ENCODE measurements at places on chromosomes 7 and 10.
A peak's percentile ranks its signal among the peaks of the same experiment; 100 is the strongest.

DNA sequence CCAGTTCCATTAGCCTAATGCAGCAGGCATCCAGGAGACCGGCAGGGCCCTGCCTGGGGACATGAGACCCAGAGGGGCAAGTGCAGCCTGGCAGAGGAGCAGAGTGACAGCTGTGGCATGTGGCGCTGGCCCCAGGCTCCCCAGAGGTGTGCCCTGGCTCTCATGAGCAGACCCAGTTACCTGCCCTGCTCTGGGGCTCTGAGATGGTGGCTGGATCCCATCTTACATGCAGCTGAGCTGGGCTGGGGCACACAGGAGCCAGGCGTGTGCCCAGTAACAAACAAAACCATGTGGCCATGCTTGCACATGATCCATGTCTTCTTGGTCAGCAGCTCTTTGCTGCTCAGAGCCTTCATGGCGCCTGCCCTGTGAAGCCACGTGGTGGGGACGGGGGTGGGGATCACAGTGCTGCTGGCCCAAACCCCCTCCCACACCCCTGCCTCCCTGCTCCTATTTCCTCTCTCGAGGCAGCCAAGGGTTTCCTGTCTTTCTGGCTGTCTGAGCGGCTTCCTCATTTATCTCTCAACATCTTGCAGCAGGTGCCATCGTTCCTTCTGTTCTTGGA is 40.3 kb upstream of the GTF2I start:
- DNase-seq: no peak

- no peak for DNase-seq
Observed at GRCh38 chr10:22825841-22826240, 102.0 kb upstream of the ARMC3 start.

GRCh38 chr7:74606101-74606908 is 51.2 kb upstream of the GTF2I start:
- DNase-seq: peak; percentile 23

- no peak for DNase-seq
Observed at GRCh38 chr10:11110539-11110938, 92.9 kb downstream of the CELF2 start.

- DNase-seq: no peak
Observed at GRCh38 chr7:6262221-6262620, 10.2 kb downstream of the CYTH3 start.

- no peak for DNase-seq
Observed at GRCh38 chr10:3879073-3879472, 94.1 kb upstream of the KLF6 start.

DNA sequence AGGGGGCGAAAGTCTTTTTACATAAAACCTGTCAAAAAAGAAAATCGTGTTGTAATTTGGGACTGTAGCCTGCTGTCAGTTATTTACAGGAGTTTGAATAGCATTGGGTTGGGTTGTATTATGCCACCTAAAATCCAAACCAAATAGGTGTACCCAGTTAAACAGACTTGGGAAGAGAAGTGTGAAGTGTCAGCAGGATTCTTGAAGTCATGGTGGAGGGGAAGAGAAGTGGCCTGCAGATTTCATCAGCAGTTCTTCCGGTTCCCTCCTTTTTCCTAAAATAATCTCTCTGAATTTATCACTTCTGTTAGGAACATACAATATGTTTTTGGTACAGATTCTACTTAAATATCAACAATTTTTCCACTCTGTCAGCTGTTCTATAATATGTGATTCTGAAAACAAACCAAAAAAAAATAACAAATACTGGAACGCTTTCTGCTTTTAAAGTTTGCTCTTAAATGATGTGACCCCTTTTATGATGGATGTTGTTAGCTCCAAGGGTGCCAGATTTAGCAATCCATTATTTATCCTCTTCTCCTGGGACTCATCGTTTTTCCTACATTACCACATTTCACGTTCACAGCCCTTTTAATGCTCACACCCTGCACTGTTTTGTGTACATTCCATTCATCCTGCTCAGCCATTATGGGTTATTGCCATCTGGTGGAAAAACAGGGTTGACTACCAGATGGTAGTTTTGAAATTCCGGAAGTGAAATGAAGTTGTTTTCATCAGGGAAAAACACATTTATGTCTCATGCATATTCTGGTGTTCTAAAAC is 18.7 kb upstream of the ARHGAP12 start:
- no peak for DNase-seq

DNA sequence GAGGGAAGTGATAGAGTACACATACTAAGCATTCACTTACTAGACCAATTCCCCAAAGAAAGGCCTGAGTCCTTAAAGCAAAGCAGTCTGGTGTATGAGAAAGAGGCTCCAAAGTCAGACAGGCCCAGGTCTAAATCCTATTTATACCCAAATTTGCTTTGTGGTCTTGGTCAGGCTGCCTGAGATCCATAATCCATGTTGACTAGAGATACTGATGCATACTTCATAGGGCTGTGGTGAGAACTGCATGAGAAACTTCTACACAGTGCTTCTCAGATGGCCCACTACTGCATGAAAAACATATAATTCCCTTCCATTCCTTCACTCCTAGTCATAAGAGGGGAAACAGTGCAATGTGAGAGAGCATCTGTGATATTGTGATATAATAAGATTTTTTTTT is 81.6 kb upstream of the SP4 start:
- no peak for DNase-seq

DNA sequence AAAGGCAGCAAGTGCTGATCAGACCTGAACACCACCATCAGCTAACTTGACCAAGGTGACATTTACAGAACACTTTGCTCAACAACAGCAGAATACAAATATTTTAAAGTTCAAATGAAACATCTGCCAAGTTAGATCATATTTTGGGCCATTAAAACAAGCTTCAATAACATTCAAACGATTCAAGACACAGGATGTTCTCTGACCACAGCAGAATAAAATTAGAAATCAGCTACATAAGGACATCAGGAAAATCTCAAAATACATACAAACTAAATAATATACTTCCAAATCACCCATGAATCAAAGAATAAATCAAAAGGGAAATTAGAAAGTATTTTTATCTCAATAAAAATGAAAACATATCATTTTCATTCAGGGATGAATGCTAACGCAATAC is 173.0 kb downstream of the PKD1L1 start:
- no peak for DNase-seq

DNA sequence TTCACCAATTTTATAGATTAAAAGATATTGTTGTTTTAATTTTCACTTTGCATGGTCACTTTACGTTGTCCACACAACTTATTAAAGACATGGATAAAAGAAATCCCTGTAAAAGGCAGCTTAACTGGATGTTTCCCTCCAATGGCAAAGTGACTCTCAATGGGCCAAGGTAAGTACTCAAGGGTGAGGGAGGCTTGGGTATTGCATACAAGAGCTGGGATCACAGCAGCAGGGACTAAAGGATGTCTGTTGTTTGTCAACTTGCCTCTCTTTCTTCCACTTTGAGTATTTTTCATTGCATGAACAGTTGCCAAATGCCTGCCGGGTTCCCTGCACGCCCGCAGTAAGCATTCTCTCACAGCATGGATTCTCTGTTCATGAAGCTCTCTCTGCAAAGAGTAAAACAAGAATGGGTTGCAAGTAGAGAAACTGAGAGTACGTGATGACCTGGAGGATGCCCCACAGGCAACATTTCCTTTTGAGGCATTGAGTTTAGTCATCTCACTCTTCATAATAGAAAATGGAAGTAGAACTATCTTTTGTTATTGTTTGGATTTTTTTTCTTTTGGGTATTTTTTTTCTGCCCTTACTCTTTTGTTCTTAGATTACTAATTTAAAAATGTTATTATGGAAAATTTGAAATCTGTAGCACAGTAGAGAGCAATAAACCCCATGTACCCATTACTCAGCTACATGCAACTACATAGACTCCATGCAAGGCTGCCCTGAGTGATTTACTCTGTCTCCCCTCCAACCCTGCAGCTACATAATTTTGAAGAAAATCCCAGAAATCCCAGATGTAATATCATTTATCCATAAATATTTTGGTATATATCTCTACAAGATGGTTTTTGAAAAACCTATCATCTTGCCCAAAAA is 26.3 kb downstream of the GPR141 start:
- no peak for DNase-seq

DNA sequence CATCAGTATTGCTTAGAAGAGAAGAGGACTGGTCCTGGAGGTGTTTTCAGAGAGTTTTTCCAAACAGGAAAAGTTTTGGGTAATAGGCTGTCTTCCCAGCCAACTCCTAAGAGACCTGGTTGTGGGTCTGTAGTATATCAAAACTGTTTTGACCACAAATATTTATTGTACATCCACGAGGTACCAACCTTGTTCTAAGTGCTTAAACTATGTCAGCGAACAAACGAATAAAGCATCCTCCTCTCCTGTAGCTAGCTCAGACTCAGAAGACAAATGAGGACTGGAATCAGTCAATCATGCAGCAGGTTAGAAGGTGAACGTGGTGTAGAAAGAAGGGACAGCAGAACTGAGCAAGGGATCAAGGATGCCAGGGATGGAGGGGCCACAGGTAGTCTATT is 61.6 kb upstream of the MKI67 start:
- DNase-seq: no peak

- DNase-seq: no peak
Observed at GRCh38 chr7:121352323-121352722, 23.5 kb downstream of the WNT16 start.

DNA sequence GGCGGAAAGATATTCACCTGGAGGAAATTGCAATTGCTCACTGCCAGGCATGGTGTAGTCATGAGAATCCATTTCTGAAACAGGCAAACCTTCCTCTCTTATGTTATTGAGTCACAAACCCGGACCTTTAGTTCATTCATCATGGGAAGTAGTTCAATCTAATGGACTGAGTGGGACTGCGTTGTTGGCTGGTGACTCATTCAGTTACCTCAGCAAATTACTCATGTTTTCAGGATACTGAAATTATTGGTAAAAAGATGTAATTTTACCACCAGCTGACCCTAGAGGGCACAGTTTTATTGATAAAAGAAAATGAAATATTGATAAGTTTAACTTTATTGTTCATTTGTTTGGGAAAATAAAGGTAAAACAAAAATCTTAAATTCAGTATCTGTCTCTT is 1194.4 kb upstream of the SORCS1 start:
- no peak for DNase-seq

DNA sequence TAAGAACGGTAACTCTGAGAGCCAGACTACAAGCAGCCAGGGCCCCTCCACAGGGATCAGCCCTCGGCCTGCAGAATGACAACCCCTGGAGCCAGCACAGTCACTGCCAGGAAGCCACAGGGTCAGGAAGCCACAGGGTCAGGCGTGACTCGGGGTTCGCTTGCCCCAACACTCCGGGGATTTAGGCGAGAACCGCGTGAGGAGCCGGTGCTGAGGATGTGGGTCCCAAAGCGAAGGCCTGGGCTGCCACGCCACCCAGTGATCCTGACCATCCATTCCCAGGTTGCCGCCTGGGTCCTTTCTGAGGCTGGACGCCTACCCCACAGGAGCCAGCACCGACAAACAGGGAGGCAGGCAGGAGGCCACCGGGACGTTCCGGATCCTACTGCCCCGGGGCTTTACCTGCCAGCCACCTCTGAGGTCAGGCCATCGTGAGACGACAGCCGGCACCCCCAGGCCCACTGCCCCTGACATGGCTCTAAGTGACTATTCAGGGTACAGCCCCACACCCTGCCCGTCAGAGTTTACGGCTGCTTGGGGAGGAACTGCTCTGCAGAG is 228.6 kb downstream of the ELFN1 start:
- DNase-seq: no peak

DNA sequence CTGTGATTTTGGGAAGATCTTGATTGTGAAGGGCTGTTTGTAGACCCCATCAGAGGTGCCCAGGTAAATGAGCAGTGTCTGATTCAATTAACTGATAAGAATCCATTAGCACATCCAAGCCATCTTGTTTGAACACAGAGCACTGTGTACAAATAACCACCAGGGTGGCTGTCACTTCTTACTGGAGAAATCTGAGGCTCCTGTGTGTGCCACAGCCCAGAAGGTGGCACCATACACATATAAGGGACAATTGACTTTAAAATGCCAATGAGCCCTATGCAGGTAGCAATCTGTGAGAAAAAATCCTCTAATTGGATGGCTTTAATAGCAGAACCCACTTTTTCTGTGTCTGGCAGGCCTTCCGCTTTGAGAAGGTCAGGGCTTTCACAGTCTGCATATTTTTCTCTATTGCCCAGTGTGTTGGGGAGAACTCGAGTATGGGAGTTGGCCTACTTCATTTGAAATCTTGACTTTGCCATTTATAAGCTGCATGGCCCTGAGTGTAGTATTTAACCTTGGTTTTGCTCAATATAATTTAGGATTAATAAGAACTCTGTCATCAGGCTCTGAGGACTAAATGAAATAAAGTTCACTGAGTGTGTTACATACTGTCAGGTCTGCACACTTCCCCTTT is 517.4 kb downstream of the CCSER2 start:
- no peak for DNase-seq

- no peak for DNase-seq
Observed at GRCh38 chr10:114518401-114519305, 114.4 kb upstream of the AFAP1L2 start.

- no peak for DNase-seq
Observed at GRCh38 chr10:2121929-2122328, 384.6 kb upstream of the ADARB2 start.

- DNase-seq: no peak
Observed at GRCh38 chr7:70634610-70635068, 497.3 kb upstream of the GALNT17 start.

DNA sequence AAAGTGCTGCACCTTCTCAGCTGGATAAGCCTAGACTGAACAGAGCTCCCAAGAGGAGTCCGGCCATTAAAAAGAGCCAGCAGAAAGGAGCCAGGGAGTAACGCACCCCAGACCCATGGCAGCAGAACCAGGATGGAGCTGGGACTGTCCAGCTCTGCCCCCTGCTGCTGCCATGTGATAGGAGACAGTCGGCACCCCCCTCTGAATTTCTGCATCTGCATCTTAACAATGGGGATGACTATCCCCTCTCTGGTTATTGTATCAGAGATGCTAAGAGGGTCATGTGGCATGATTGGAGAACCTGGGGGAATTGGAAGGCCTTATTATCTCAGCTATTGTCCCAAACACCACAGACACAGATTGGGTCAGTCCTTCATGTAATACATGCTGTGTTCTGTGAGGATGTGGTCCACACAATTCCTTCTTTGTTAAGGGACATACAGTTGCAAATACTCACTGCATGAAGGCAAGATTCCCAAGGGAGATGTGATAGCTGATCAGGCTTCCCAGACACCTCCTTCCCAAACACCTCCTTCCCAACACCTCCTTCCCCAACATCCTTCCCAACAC is 29.3 kb downstream of the PLEKHS1 start:
- no peak for DNase-seq

GRCh38 chr10:97937054-97937453 is 87.4 kb downstream of the GOLGA7B start:
- no peak for DNase-seq

DNA sequence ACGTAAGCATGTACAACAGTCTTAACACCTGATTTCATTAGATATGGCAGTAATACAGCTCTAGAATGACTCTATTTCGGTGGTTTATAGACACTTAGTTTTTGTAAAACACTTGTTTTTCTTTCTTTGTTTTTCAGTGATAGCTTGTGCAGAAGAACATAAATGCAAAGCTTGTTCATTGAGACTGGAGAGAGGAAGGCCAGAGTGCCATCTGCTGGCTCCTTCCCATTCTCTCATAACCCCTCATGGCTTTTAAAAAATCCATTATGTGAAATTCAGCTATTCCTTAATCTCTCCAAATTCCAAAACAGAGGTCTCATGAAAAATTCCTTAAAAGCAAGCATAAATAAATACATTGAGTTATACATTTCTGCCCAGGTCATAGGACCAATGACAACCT is 76.3 kb downstream of the CACNB2 start:
- DNase-seq: no peak

GRCh38 chr10:6151087-6151977 is 51.4 kb upstream of the PFKFB3 start:
- no peak for DNase-seq
